ENCODE measurements at places on chromosomes 16 and 17.

DNA sequence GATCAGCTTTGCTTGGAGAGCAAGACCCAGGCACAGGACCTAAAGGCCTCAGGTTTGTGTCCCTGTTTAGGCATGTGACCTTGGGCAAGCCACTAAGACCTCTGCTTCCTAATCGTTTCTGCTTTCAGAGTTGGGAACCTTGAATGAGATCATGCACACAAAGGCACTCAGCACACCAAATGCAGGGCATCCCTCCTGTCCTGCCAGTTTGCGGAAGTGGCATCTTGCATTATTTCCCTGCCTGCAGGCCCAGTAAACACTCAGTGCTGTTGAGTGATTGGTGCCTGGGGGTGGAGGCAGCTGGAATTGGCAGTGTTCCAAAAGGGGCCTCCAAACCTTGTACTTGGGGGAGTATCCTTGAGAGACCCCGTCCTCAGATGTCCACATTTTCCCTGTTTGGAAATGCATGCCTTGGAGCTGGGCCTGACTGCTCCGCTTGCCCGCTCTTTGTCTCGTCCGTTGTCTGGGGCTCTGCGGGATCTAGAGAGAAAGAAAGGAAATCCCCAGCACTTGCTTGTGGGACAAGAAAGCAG, 28.7 kb downstream of the MRM1 start:
- no peak for DNase-seq

DNA sequence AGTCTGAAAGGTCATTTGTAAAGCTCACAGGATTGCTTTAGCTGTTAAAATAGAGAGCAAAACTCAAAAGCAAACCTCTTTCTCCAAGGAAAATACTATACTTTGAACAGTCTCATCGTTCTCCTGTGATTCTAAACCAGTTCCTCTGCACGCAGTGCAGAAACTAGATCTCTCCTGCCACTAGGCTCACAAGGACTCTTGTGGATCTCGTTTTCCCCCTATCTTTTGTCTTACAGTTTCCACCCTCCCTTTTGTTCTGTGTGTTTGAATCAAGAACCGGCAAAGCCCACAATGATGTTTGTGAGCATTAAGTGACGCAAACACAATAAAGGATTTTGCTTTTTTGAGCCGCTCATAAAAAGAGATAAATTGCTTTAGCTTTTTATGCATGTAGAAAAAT, 1103.5 kb upstream of the RBFOX1 start:
- no peak for DNase-seq

DNA sequence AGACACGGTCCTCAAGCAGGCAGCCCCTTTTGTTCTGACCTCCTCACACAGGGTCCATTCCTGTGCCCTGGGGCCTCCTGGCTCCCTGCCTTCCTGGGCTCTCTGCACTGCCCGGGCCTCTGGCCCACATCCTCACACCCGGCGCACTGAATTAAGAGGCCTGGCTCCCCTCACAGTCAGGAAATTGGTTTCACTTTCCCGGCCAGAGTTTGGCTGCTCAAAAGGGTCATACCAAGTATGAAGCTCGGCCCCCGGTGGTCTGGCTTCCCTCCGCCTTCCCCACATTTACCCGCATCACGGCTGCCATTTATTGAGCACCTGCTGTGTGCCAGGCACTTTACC, 220.0 kb downstream of the NTN1 start:
- DNase-seq: no peak

DNA sequence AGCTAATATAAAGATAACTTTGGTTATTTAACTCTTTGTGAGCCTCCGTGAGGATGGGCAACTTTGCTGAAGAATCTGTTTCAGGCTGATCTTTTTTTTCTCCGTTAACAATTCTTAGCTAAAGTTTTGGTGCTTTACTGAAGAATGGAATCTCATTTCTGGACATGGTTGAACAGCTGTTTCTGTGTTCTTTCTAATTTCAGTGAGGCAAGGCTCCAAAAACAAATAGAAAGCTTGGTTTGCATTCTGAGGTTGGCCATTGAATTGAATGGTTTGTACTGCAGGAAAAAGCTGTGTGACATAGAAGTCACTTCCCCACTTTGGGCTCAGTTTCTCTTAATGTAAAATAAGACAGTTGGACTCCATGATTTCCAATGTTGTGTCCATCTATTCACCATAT, 22.3 kb upstream of the HLF start:
- DNase-seq: no peak

DNA sequence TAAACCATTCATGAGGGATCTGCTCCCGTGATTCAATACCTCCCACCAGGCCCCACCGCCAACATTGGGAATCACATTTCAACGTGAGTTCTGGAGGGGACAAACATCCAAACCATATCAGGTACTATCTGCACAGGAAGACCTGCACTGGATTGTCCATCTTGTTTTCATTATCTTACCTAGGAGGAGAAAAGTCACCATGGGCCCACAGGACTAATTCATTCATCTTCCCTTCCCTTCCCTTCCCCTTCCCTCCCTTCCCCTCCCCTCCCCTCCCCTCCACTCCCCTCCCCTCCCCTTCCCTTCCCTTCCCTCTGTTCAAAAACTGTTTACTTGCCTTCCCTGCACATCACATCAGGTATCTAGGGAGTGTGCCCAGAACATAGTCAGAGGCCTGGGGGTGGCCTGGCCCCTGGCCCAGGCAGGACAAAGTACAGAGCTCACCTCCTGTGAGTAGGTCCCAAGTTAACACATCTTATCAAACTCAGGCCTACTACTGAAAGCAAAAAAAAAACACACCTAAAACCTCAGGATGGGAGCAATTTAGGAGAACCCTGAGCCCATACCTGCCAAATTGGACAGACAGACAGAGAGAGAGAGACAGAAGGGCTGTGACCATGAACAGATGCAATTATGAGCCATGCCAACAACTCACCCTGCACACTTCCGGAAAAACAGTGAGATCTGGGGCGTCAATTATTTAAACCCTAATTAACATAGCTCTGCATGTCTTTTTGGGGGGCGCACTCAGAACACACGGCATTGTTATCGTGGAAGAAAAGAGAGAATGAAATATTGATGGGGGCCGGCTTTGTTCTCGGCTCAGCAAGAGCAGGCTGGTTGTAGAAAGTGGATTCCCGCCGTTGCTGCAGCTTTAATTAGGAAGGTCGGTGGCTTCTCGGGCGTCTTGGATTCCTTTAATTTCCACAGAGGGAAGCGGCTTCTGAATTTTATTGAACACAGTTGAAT, 151.2 kb downstream of the IRX5 start:
- DNase-seq: no peak

GRCh38 chr16:14133907-14134306, 62.8 kb downstream of the MRTFB start:
- DNase-seq: no peak

- DNase-seq: no peak
Observed at GRCh38 chr17:78724544-78724943, 57.5 kb downstream of the CYTH1 start.

DNA sequence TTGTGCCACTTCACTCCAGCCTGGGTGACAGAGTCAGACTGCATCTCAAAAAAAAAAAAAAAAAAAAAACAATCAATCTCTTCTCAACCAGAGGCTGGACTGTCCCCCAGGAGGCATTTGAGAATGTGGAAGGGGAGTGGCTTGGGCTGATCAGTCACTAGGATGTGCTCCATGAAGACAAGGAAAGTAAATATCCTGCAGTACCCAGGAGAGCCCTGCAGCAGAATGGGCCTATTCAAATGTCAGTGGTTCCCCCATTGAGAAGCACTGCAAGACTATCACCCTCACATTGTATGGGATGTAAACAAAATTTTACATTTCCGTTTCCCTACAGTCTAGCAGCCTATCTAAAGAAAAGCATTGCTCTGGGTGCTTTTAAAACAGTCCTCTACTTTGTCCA, 70.3 kb downstream of the DNAH9 start:
- DNase-seq: no peak

DNA sequence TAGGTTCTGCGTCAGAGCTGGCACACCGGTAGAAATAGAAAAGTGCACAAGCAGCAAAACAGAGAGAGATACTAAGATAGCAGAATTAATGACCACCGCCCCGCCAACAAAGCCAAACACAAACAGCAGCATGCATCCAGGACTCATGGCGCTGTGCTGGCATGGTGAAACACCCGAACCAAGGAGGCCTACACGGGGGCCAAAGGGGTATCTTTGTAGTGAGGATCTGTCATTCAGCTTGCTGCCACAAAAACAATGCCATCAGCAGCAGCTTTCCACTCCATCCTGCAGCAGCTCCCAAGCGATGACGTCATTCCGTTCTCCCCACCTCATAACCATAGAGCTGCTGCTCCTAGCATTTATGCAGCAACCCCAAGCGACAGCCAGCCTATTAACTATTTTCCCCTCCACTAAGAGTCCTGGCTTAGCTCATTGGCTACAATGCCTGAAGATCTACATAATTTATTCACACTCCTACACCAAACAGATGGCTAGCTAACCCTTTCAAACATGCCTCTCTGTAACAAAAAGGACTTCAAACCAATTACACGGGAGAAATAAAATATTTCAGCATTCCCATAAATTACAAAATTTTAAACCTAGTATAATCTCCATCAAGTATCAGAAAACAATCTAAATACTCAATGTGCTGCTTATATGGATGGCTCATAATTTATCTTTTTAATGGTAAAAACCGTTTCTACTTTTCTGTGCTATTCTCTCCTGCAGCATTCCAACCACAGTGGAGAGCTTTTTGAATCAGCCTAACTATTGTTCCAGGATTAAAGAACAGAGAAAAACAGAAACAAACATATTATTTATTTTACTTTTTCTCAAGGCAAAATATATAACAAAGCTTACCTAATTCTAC, 73.9 kb downstream of the SPAG9 start:
- DNase-seq: peak; percentile 32

DNA sequence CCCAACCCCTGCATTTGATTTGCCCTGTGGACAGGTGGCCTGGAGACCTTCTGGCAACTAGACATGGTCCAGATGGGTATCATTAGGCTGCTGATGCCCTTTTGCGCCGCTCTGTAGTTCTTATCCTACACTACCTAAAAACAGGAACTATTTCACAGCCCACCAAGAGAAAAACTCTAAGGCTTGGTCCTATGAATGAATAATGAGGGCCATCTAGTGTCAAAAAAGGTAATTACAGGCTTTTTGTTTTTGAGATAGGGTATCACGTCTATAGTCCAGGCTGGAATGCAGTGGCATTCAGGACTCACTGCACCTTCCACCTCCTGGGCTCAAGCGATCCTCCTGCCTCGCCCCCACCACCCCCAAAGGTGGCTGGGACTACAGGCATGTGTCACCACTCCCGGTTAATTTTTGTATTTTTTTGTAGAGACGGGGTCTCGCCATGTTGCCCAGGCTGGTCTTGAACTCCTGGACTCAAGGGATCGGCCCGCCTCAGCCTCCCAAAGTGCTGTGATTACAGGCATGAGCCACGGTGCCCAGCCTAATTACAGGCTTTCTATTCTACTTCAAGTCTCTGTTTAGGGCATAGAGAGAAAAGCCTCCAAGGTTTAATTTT, 20.9 kb downstream of the COIL start:
- peak; percentile 83 for DNase-seq

- DNase-seq: no peak
Observed at GRCh38 chr17:74773871-74774286, 2.3 kb downstream of the NAT9 start.

DNA sequence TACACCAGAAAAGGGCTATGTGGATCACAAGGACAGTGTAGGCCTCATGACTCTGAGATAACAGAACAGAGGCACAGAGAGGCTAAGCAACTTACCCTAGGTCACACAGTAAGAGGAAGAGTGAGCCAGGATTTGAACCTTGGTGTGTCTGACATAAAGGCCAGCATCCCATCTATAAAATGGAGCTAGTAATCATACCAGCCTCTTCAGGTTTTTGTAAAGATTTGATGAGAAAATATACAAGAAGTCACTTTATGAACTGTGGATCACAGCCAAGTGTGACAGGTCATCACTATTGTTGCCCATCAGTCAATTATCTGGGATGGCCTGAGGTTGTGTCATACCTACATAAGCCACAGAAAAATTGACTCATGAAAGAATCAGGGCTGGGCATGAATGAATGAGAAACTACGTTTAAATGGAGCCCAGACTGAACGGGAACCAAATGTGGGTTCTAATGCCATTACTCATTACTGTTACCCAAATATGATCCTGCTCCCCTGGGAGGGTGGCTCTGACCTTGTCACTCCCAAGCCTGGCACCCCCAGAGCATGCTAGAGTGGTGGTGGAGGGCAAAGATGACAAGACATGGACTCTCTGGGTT, 21.0 kb downstream of the FBXO39 start:
- DNase-seq: no peak

DNA sequence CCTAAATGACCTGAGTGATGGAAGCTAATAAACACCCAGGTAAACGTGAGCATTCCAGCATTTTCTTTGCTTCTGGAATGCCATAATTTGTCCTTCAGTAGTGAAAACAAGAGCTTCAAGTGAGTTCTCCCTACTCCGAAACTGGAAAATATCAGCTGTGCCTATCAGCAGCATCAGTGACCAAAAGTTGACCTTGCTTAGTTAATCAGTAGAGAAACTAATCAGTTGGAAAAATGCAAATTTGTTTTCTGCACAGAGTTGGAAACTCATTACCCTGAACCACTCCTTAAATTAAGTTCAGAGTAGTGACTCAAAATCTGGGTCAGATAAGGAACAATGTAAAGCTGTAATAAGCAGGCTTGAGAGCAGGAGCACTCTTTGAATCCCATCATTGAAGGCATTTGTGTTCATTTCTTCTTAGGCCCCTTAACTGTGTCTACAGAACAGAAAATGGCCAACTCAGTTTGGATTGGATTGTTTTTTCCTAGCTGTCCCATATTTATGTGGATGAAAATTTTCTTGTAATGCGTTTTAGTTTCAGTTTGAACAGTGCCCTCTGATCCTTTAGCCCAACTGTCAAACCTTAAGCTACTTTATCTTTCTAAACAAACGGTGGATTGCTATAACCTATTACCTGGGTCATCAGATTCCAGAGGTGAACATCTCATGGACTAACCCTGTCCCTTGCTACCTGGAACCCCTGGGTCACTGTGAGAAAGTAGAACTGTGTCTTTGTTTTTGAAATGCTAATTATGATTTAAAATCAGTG, 290.4 kb downstream of the TOX3 start:
- DNase-seq: no peak

DNA sequence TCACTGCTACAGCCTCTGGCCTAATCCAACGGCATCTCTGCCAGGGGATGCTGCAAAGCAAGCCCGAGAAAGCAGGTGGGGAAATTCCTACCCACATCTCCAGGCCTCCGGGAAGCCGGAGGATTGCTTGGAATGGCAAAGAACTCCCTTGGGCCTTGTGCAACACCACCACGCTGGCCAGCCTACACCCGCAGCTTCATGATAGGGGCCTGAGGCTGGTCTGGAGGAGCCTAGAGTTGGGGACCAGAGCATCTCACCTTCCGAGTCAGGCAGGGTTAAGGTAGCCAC, 20.3 kb downstream of the GGA3 start:
- no peak for DNase-seq

All from hematopoietic multipotent progenitor cell treated with erythropoietin and hydrocortisone succinate and interleukin-3 and kit ligand, for 17 days (in vitro differentiated cells).